Colonic mucosa (tissue), 4 donors: ENCODE measurements at places on chromosomes 5 and 9. TPM values are rescaled to one million over a fixed set of nuclear protein-coding genes. Genes with fewer than 3 reads are reported as not detected.

The RBM18 gene
- 21.5 TPM for total RNA-seq

The MEF2C gene
- 26.9 TPM for total RNA-seq

GRCh38 chr5:131392466-131393095 is 128.7 kb downstream of the CDC42SE2 start:
- no peak for DNase-seq

DNA sequence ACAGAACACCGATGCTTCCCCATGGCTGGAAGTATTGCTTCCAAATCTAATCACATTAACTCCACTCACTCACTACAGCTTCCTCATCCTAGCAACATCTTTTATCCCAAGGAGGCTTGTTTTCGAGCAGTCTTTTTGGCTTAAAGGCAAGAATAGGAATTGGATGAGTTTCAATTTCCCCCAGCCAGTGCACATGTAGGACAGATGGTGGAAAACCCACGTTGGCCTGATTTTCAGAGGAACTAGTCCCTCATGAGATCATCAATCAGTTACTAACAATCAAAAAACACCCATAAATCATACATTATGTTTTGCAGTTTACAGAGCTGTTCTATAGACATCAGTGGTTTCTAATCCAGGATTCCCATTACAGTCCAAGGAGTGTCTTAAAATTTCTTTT is 48.5 kb upstream of the AGXT2 start:
- no peak for DNase-seq

GRCh38 chr5:126384985-126385384 is 38.2 kb upstream of the GRAMD2B start:
- DNase-seq = no peak

DNA sequence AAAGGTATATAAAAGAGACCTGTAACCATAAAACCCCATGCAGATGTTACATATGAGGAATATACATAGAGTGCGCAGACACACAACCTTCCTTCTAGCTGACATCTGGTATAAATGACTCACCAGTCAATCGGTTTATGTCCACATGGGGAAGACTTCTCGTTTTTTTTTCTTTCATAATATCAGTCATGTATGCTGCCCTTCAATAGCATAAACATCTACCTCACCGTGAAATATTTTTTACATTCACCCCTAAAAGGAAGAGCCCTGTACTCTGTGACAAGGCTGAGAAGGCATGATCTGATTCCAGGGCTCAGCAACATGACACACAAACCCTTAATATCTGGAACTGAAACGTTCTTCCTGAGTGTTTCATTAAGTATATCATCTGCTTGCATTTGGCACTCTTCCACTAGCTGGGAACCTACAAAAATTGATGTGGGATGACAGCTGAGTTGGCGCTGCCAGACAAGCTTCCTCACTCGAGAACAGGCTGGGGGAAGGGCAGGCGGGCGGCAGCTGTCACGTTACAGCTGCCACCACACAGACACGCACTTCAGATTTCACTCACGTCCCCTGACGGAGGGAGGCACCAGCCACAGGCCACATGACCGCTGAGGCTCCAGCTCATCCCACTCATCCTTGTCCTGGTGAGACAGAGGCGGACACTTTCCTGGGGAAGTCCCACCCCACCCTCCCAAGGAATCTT is 74.2 kb downstream of the SHB start:
- DNase-seq = peak; percentile 53

DNA sequence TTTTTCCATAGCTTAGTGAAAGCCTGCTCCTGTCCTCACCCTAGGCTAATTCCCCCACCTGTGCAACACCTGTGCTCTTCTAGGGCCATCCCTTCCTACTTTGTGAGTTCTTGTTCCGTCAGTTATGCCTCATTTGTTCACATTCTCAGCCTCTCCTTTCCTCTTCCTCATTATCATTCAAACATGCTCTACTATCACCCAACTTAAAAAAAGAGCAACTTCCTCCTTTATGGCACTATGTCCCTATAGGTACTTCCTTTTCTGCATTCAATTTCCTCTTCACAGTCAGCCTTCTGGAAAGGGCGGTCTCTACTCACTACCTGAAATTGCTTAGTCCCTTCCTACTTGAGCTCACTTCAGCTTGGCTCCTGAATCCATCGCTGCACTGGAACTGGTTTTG is 111.8 kb upstream of the LHFPL2 start:
- DNase-seq = no peak
